ENCODE measurements at places on chromosomes 1 and 21.

DNA sequence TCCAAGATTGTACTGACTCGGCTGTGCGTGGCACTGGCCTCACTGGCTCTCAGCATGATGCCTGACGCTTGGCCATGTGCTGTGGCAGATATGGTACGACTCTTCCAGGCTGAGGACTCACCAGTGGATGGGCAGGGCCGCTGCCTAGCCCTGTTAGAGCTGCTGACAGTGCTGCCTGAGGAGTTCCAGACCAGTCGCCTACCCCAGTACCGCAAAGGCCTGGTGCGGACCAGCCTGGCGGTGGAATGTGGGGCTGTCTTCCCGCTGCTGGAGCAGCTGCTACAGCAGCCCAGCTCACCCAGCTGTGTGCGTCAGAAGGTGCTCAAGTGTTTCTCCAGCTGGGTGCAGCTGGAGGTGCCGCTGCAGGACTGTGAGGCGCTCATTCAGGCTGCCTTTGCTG lies 2.9 kb downstream of the IPO13 start:
- no peak for DNase-seq

DNA sequence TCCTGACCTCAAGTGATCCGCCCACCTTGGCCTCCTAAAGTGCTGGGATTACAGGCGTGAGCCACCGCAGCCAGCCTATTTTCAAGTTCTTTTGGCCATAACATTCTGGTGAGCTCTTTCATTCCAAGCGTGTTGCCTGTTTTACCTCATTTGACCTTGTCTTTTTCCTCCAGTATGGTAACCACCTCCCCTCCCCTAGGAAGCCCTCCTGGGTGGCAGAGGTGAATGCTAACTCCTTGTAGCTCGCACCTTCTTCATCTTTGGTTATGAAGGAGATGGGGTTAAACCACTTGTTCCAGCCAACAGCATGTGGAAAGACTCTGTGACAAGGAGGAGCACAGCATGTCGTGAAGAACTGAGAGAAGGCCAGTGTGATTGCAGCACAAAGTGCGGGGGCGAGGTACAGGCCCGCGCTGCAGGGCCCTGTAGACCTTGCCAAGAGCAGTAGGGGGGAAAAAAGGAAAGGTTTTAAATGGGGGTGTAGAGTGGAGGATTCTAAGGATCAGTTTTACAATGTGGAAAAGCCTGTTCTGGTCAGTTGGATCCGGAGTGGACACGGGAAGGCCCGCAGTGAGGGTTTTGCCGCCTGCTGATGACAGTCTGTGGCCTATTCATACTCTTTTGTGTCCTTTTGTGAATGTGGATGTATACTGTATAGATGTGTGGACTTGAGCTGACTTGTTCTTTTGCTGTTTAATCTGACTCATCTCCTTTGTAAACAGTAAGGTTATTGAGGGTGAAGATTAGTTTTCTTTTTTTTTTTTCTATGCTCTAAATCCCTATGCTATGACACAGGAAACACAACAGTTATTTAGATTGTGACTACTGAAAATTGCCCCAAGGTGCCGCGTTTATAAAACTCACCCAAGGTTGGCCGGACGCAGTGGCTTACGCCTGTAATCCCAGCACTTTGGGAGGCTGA lies 7.5 kb upstream of the ZNF436 start:
- no peak for DNase-seq

- no peak for DNase-seq
Measured at GRCh38 chr1:6591222-6591621, 11.4 kb downstream of the ZBTB48 start.

- DNase-seq = no peak
Measured at GRCh38 chr1:245896258-245896657, 610.8 kb downstream of the SMYD3 start.
